CD4-positive, alpha-beta T cell treated with Interleukin-12 subunit alpha and Interleukin-12 subunit beta, for 1 hour (primary cell): ENCODE measurements at places on chromosomes 1 and 21.

DNA sequence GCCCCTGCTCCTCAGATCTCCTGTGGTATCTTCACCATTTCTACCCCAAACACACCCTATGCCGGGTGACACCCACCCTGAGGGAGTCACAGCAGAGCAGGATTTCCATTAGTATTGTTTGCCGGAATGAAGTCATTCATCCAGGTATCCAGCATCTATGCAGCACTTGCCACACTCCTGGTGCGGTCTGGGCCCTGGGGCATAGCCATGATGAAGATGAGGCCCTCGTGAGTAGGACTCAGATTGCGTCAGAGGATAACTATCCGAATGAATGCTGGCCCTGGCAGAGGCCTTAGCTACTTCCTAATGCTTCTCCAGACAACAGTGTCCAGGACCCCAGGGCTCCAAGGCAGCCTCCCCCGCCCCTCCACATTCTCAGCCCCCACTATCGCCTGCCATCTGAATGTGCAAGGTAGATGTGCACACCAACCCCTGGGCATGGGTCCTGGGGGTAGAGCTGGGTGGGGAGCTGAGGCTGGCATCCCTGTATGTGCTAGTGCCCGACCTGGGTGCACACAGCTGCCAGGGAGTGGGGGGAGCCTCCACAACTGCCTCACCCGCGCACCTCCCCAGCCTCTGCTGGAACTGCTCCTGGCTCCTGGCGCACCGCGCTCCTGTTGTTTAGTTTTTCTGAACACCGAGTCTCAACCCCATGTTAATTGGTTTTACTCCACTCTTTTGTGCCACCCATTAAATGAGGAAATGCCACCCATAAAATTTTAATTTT, 25.5 kb upstream of the ZC3H12A start:
- no peak for DNase-seq

DNA sequence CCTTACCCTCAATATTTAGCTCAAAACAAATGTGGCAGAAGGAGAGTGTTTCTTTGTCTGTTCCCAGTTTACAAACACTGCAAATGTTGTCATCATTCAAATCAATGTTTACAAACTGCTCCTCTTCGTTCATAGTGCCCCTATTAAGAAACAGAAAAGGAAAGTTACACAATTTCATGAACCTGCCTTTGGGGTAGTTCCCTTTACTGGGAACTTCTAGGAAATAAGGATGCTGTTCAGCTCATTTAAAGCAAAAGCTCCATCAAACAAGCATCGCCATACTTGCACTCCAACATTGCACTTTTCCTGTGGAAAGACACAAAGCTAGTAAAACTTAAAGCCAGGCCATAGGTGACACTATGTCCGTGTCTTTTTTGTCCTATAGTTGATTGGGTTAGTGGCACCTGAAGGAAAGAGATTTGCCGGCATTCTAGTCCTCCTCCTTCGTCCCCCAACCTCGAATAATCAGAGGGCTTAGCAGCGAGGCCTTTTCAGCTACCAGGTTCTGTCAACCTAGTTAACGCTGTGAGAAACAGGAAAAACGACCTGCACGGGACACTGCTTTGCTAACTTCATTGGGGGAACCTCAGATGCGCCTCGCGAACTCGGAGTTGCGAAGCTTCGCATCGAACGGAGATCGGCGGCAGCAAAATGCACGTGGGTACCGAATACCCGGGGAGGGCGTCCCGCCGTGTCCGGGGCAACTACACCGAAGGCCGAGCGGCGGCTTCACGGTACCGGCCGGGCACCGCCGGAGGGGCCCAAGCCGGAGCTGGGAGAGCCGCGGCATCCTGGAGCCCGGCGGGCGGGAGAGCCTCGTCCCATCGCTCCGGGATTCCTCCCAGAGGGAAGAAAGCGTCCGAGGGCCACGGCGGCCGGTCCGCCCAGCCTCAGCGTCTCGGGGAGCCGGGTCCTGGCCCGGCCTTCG, 706 bp downstream of the C21orf91 start:
- peak; percentile 55 for DNase-seq

DNA sequence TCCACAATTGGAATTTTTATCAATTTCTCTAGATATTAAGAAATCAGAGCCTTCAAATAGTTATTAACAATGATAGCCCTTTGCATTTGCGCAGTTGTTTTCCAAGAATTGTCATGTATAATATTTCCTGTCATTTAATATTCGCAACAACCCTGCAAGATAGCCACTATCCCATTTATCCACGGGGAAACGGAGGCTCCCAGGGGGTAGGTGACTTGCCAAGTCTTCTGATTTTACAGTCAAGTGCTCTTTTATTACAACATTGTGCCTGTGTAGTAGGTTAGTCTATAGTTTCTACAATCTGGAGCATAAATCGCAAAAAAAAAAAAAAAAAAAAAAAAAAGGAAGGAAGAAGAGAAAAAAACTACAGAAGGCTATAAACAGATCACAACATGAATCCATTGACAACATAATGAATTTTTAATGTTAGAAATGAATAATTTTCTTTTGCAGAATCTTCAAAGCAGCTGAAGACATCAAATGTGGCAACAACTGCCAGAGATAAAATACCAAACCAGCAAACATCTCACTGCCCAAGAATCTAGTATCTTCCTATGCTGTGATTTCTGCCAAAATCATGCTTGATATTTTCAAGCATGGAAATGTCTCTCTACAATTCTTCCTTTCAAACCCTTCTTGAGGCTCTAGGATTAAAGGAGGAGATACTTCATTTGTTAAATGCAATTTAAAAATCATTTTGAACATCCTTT, 125.5 kb downstream of the PTPN14 start:
- no peak for DNase-seq

GRCh38 chr1:103333141-103333540, 192.4 kb upstream of the RNPC3 start:
- DNase-seq, result no peak

DNA sequence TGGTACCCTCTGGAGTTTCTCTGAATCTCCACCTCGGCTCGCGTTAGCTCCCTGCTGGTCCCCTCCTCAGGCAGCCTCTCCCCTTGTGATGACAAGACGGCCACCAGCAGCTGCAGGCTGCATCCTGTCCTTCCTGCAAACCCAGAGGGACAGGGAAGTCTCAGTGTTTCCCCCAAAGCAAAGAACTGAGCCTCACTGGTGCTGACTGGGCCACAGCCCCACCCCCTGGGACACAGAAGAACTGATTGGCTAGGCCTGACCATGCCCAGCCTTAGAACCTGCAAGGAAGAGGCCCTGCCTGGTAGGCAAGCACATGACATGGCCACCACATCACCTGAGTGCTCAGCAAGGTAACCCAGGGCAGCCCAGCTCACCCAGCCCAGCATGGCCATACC, 34.6 kb downstream of the TMEM51 start:
- no peak for DNase-seq
